Dermis microvascular lymphatic vessel endothelial cell (primary cell): ENCODE measurements at places on chromosomes 16 and 17. TPM values are rescaled to one million over a fixed set of nuclear protein-coding genes. Genes with fewer than 3 reads are reported as not detected.
A peak's percentile ranks its signal among the peaks of the same experiment; 100 is the strongest.

Gene LRRC3C
- total RNA-seq = not detected in 2 replicates

GRCh38 chr17:82931699-82932517 is 92.1 kb upstream of the ZNF750 start:
- DNase-seq = no peak

GRCh38 chr16:986411-986810 is 4.8 kb downstream of the SOX8 start:
- no peak for DNase-seq

DNA sequence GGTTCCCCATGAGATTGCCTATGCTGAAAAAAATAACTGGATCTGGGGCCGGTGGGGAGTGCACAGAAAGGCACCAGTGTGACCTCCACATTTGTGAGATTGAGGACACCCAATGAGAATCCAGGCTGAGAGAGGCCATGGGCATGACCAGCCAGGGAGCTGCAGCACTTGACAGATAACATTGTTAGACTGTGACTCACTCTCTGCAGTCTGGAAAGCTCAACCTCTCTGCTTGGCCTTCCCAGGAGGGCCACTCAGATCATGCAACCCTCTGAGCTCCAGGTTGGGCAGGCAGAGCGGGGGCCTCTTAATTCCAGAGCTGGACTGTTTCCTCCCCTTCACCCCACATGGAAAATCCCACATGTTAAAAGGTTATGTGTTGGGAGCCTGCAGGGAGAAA is 30.1 kb downstream of the FZD2 start:
- DNase-seq = no peak

GRCh38 chr17:44492706-44493272 is 10.4 kb downstream of the GPATCH8 start:
- no peak for DNase-seq

DNA sequence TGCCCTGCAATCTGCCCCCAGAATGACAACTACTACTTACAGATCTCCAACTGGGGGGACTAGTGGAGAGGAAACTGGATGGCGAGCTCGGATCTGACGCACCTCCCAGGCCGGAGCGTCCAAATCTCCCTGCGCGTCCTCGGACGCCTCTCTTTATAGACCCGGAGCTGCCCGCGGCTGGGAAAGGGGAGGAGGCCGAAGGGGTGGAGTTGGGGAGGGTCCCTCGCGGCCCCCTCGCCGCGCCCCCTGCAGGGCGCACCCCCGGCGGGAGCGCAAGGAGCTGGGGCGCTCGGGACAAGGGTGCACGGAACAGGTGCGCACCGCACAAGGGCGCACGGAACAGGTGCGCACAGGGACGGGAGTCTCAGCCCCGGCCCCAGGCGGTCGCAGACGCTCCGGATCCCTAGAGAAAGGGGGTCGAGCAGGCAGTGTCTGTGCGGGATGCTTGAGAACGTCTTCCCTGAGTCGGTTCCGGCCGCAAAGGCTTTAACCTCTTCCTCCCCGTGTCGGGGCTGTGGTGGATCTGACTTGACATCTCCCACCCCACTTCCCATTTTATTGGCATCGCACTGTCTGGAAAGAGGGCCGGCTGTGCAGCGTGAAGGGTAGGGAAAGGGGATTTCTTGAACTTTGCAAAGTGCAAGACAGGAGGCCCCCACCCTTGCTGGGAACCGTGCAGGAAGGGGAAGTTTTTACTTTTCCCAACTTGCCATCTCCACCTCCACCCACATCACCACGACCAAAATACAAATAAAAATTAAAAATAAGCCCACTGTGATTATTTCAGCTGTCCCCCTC is at the start of gene MYH11:
Gene MYH11, minus strand, starts transcription at position 128 of the 798 bp plus-strand sequence. CDS start 18,776 bp downstream, outside the sequence.
- DNase-seq = no peak

Gene KRTAP4-6
- not detected in 2 replicates for total RNA-seq

Gene CALB2
- not detected in 2 replicates for total RNA-seq

Gene ZP2
- 0.13 TPM in 1 of 2 replicates, not detected in the other for total RNA-seq

- DNase-seq = no peak
These were observed 988 bp upstream of the IL21R start for GRCh38 chr16:27400751-27401620.

- DNase-seq = no peak
These were observed 4.3 kb upstream of the PPP1R1B start for GRCh38 chr17:39622380-39623006.

DNA sequence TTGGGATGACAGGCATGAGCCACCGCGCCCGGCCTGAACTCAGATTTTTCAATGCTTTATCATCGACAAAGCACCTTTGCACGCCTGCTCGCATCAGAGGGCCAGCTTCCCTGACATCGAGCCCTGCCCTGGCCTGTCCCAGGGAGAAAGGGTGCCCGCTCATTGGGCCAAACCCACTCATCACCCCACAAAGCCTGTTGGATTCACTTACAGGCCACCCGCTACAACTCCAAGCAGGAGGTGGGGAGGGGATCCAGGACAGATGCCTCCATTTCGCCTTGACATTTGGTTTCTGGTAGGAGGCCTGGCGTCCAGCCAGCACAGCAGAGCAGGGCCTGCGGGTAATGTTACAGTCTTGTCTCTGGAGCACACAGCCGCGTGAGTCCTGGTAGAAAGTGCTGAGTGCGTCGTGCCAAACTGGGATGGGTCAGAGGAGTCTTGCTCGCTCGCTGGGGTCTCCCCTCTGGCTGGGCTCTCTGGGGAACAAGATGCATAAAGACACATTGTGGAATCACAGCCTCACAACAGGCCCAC is 19.8 kb downstream of the SMTNL2 start:
- no peak for DNase-seq

- no peak for DNase-seq
These were observed 3.3 kb downstream of the TBX4 start for GRCh38 chr17:61455324-61456060.

Gene DHRS7C
- not detected in 2 replicates for total RNA-seq

- peak; percentile 80 for DNase-seq
These were observed 9.1 kb downstream of the FOXK2 start for GRCh38 chr17:82528484-82529265.

DNA sequence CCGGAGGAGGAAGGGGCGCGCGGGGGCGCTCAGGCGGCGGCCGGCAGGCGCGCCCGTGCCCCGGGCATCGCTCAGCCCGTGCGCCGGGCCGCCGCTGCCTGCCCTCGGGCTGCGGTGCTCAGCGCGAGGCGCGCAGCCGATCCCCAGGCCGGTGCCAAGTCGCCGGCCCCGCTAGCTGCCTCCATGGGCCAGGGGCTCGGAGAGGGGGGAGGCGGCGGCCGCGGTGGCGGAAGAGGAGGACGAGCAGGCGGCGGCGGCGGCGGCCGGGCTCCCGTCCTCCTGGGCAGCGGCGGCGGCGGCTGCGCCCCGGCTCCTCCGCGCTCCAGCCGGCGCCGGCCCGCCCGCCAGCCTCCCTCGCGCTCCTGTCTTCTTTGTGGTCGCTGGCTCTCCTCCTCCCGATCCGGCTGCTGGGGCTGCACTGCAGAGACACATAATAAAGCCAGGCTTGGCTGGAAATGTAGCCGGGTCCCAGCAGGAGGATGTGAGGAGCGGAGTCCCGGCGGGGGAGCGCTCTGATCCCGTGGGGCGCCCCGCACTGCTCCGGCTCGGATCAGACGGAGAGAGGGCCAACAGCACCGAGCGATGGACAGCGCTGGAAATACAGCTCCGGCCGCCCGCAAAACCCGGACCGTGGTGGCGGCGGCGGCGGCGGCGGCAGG is 889 bp upstream of the ZNF423 start:
- DNase-seq = peak; percentile 89

DNA sequence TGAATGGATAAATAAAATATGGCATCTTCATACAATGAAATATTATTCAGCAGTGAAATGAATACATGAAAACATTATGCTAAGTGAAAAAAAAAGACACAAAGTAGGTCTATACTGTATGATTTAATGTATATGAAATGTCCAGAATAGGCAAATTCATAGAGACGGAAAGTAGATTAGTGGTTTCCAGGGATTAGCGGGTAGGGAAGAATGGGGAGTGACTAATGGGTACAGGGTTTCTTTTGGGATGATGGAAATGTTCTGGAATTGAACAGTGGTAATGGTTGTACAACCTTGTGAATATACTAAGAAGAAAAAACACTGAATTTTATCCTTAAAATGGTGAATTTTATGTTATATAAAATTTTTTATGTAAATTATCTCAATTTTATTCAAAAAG is 8.5 kb upstream of the MYCBPAP start:
- no peak for DNase-seq

DNA sequence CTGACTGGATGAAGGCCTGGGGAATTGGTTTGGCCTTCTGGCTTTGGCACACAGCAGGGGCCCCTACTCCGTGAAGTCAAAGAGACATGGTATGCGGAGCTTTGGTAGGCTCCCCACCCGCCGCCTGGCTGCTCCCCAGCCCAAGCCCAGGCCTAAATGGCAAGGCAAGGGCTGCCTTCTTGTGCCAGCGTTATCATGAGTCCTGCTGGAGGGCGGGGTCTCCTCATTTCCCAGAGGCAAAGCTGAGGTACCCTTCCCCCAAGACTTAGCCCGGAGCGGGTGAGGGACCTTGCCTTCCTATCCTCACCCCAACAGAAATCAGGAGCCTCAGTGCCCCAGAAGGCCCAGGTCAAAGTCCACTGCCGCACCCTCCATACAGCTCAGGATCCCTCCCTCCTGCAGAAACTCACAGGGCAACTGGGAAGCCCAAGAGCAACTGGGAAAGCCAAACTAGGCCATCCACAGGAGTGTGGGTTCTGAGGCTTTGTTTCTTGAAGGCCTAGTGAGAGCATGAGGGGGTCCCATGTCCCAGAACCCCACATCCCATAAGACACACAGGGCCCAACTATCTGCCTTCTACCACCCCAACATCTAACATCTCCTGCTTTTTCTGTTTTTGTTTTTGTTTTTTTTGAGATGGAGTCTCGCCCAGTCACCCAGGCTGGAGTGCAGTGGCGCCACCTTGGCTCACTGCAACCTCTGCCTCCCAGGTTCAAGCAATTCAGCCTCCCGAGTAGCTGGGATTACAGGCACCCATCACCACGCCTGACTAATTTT is 9.3 kb downstream of the PGAP3 start:
- no peak for DNase-seq

Gene AKAP10
- 11.4 and 23.4 TPM in 2 replicates for total RNA-seq

- DNase-seq = no peak
These were observed 190.2 kb upstream of the MPHOSPH6 start for GRCh38 chr16:82360024-82360783.

DNA sequence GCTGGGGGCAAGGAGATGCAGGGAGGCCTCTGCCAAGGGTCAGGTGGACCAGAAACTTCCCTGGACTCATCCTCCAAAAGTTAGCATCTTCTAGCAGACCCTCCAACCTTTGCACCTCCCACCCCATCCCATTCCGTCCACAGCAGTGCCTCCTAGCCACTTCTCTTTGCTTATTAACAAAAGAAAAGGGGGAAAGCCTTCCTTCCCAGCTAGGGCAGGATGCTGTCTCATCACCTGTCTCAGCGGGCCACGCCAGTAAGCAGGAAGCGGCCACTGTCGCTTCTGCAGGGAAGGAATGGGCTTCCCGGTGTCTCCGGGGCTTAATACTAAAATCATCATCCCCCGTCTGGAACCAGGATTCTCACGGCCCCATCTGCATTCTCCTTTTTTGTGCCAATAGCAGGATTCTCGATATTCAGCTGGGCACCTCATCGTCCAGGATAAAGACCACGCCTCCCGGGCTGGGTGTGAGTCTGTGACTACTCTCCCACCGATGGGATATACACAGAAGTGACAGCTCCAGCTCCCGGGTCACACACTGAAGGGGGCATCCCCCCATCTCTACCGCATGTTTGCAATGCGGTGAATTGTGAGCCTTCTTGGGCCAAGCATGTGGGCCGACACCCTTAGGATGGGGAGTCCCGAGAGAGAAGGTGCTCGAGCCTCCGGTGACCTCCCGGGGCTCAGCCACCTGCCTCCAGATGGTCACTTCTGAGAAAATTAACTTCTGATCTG is 15.5 kb upstream of the RBFOX3 start:
- no peak for DNase-seq

- no peak for DNase-seq
These were observed 89.9 kb upstream of the EEF2KMT start for GRCh38 chr16:5187402-5187952.

DNA sequence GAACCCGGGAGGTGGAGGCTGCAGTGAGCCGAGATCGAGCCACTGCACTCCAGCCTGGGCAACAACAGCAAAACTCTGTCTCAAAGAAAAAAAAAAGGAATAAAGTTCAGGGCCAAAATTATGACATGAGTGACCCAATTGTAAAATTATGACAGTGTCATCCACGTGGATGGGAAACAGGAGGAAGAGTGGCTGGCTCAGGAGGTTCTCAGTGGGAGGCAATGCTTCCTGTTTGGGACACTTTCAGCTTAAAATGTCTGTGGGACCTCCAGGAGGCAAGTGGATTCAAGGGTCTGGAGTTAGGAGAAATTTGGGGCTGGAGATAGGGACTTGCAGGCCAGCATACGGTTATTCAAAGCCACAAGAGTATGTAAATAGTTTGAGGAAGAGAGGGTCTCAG is 8.0 kb upstream of the STX4 start:
- DNase-seq = no peak

DNA sequence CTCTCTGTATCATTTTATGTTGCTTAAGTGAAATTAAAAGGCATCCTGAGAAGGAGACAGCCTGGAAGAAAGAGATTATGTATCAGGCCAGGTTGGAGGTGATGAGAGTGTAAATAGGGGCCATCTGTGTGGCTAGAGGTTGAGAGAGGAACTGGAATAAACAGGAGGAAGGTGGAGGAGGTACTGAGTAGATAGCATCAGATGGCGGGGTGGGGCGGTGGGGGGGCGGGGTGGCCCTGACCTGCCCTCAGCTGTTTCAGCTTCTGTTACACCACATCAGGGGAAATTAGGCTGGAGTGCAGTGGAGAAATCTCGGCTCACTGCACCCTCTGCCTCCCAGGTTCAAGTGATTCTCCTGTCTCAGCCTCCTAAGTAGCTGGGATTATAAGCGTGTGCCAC is 6.9 kb upstream of the KCNG4 start:
- no peak for DNase-seq
